Esophagus squamous epithelium (tissue), 5 donors: ENCODE measurements at places on chromosomes 4 and X.

DNA sequence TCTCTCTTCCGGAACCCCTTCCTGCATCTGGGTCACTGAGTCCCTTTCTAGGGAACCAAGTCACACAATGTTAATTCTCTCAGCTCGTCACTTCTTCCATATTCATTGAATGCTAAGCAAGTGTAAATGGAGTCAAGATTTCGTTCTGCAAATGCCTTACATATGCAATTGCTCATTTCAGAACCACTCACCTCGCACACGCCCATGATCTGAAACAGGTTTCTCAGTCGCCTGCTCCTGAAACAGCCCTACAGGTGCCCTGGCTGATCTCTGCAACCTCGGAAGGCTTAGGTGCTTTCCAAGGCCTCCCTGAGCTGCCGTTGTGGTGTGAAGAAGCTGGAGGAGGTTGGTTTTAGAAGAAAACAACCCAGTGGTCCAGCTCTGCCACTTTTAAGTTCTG is 100.8 kb upstream of the MSX1 start:
- DNase-seq: no peak

- no peak for DNase-seq
These were observed 114.2 kb downstream of the PPARGC1A start for GRCh38 chr4:23775694-23776093.

DNA sequence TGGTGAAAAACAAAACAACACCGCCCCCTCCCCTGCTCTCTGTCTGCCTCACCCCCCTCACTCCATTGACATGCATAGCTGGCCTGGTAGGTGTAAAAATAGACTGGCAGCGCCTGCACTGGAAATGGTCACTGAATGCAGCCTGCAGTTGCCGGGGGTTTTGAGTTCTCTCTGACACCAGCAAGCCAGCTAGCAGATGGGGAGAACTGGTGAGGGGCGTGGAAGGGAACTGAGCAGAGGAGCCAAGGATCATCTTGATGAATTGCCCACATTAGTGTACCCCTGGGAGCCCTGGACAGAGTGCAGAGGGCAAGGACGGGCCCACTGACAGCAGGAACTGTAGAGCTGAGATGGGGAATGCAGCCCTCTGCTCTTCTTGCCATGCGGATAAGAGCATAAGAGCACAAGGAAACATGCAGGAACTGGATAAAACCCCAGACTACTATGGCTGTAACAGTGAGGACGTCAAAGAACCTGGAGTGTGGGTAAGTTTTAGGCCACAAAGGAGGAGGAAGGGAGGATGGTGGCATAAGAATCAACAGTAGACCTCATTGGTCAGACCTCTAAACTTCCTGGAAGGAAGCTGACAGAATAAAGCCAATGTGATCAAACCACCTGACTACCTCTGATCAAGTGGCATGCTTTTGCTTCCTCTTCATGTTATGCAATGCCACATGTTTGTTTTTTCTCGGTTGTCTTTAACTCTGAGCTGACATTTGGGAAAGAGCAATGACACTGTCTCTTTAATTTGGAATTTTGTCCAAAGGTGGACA is 96.3 kb downstream of the ANK2 start:
- no peak for DNase-seq

DNA sequence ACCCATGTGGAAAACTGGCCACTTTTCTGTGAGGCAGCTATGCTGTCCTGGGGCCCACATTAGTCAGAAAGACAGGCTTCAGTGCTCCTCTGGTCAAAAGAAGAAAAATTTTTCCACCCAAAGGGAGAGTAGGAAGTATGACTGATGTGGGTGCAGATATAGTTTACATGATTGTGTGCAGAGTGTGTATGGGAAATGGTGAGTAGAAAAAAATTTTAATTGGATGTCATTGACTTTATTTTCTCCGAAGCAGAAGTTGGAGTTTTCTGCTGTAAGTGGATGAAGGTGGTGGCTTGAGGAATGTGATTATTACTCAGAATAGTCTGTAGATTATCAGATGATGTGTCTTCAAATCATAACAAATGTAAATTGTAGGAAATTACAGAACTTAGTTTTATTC is 241.5 kb upstream of the IGFBP7 start:
- no peak for DNase-seq

GRCh38 chr4:42914937-42915336 is 22.4 kb downstream of the GRXCR1 start:
- no peak for DNase-seq

DNA sequence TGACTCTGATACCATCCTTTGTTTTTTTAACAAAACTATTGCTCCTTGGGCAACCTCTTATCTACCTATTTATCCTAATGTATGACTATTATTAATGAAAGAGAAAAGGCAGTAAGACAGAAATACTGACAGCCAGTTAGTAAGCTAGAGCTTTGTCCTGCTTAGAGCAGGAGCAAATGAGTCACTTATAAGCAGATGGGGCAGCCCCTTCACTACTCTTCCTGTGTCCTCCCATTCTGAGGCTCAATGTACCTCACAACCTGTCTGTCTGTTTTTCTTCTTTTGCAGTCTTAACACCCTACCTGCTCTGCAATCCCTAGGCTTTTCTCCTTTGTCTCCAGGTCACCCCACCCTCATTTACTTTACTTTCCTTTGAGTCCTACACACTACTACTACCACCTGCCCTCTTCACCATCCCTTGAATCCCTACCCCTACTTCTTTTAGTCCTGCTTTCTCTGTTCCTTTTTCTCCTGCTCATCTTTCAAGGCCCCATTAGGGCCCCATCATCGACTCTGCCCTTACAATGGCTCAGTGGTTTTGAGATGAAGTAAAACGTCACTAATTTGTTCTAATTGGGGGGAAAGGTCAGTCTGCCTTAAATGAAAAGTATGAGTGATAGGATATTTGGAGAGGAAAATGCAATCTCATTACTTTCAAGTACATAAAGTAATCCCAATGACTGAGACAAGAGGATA is 294.3 kb downstream of the GUCY2F start:
- DNase-seq: no peak

GRCh38 chr4:14359991-14360390 is 642.3 kb upstream of the CPEB2 start:
- no peak for DNase-seq

DNA sequence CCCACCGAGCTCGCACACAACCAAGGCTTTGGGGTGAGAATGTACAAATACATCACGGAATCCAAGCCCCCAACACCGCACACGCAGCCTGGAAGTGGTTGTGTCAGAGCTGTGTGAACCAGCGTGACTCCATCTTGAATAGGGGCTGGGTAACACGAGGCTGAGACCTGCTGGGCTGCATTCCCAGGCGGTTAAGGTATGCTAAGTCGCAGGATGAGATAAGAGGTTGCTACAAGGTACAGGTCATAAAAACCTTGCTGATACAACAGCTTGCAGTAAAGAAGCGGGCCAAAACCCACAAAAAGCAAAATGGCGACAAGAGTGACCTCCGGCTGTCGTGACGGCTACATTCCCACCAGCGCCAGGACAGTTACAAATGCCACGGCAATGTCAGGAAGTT is 258.4 kb downstream of the DHRSX start:
- DNase-seq: no peak

GRCh38 chr4:113835005-113835404 is 73.5 kb upstream of the CAMK2D start:
- no peak for DNase-seq

DNA sequence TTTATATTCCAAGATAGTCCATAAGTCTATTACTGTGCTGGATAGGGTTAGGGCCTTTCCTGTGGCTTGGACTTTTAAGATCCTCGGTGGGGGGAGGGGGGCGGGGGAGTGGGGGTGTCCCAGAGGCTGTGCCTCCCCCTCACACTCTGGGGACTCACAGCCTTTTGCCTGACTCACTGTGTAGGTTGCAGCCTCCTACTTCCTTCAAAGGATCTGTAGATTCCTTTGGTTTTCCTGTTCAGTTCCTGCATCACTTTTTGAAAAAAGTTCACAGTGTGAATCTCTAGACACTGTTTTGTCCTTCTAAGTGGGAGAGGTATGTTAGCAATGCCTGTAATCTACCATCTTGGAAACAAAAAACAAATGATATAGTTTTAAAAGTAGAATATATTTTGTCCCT is 999.9 kb downstream of the GLUD2 start:
- no peak for DNase-seq

DNA sequence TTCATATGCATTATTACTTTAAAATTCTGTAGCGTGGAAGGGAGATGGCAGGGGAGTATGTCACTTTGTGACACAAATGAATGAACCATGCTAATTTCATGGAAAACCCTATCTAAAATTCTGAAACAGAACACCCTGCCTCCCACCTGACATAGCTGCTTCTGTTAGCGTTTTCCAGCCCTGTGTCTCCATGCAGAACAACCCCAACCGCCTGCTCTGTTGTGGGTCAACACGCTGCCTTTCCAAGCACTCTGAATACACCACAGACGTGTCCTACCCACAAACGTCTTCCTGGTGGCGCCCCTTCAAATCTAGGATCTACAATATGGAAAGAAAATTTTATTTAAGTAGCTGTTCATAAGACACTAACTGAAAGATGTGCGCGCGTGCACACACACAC is 238.6 kb downstream of the TRIML1 start:
- no peak for DNase-seq

GRCh38 chrX:94515009-94515408 is 841.0 kb downstream of the FAM133A start:
- DNase-seq: no peak

DNA sequence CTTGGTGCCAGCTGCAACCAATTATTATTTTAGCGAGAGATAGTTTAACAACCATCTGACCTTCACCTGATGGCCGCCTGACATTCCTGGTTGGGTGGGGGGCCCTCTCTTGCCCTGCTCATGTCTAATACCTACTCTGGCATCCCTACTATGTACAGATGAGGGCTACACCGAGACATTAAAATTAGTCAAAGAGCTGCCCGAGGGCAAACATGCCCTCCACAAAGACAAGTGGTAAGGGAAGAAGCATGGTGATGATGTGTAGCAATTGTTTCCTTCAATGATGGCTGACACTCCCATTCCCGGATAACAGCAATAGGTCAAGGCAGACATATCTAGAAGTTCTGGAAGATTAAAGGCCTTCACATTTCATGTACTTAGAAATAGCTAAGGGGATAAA is 49.6 kb downstream of the MAP7D3 start:
- no peak for DNase-seq

DNA sequence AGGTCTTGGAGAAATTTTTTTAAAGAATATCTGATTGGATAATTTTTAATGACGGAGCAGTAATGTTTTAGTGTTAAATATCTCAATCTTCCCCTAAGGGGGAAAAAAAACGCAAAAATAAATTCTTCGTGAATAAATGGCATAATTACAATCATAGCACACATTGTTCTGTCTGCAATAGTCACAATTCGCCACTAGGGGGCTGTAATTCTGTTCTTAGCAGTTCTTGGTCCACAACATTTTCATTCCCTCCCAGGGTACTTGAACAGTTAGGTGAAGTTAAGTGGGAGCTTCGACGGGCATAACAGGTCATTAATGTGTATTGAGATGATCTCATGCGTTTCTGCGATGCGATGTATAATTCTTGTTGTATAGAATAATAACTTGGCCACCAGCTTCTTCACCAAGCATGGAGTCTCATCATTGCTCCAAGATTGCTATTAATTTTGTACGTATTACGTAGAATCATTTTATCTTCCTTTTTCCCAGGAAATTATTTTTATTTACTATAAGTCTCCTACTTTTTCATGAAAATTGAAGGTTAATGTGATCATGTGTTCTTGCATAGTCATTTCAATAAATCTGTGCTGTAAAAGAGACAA is 27.2 kb downstream of the HTR2C start:
- DNase-seq: no peak

- DNase-seq: no peak
These were observed 165.6 kb downstream of the C4orf33 start for GRCh38 chr4:129261584-129261983.

- no peak for DNase-seq
These were observed 36.0 kb downstream of the HTR2C start for GRCh38 chrX:114619874-114620273.

GRCh38 chrX:136736690-136737089 is 44.0 kb downstream of the ARHGEF6 start:
- no peak for DNase-seq

DNA sequence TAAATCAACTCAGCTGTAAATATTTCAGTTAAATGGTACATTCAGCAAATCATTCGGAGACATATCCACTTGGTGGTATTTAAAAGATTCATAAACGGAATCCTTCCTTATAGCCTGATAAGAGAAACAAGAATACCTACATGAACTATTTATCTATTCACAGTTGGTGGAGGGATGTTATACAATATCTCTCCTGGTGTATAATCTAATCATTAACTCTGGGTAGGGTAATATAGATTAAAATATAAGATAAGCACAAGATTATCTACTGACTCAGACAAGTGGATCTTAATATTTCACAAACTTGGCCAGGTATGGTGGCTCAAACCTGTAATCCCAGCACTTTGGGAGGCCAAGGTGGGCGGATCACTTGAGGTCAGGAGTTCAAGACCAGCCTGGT is 164.5 kb upstream of the MAP3K15 start:
- DNase-seq: no peak

DNA sequence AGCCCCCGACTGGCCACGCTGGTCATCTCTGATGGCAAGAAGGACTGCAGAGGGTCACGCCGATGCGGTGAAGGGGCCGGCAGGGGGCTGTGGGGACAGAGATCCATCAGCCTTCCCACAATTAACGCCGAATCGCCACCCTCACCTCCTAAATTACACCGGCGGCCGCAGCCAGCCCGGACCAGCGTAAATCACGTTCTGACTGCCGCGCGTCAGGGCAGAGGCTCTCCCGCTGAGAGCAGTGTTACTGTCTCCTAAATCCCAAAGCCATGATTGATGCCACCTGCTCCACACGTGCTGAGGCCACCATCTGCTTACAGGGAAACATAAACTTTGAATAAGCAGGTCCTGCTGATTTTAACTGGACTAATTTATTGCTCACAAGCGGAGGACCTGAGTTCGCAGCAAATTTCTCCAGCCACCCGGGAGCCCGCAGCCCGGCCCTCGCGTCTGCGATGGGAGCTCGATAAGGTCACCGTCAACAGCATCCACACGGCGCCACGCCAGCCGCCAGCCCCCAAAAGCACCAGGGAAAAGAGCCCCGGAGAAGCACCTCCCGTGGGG is 127.3 kb upstream of the NKX1-1 start:
- no peak for DNase-seq

DNA sequence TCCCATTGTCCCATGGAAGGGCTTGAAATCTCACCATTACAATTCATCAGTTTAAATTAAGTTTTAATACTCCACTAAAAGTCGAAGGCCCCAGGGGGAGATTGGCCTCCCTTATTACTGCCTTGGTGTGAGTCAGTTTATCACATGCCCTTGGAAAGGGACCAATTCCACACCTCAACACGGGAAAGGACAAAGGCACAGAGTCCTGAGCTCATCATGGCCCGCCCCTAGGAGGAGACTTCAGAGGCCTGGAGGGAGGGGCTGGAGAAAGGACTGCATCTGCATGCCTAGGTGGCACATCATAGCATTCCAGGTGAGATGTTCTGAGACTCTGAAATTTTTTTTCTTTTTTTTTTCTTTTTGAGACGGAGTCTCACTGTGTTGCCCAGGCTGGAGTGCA is 2.8 kb upstream of the SEL1L3 start:
- DNase-seq: no peak

- DNase-seq: no peak
These were observed 331.8 kb downstream of the TEX13C start for GRCh38 chrX:125651426-125651825.

- DNase-seq: no peak
These were observed 239.4 kb downstream of the LDB2 start for GRCh38 chr4:16659079-16659478.

GRCh38 chr4:85740431-85740861 is 265.5 kb downstream of the ARHGAP24 start:
- DNase-seq: no peak

- DNase-seq: no peak
These were observed 36.2 kb downstream of the CTBP1 start for GRCh38 chr4:1212546-1213335.

GRCh38 chrX:23952984-23953907 is 45.4 kb downstream of the CXorf58 start:
- DNase-seq: no peak
